IPS-NIHi11 (cell line): ENCODE measurements at places on chromosomes 1 and 21.
A peak's percentile ranks its signal among the peaks of the same experiment; 100 is the strongest.

- no peak for DNase-seq
Observed at GRCh38 chr1:192575499-192576189, at the start of gene RGS1. TSS of gene RGS1 (plus strand) at chr1:192575773. CDS start at chr1:192575793, 20 bp downstream.

GRCh38 chr1:241470361-241470760 lies 49.2 kb downstream of the FH start:
- no peak for DNase-seq

GRCh38 chr1:11383553-11384169 lies 95.3 kb upstream of the DISP3 start:
- no peak for DNase-seq

DNA sequence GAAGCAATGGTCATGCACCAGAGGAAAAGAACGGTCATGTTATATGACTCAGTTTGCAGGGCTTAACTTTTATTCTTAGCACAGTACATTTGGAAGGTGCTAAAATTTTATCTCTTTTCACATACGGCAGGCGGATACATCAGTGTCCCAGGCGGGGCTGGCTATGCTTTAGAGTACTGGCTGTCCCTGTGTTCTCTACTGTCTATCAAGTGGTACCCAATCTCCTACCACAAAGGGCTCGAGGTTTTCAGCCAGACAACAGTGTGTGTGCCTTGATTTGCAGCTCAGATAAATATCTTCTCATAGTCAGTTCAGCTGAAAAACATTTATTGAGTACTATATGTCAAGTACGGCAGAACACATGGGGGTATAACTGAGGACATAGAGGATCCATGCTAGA lies 65.3 kb downstream of the URB2 start:
- DNase-seq, result no peak

GRCh38 chr1:3880429-3881192 lies 19.5 kb downstream of the C1orf174 start:
- no peak for DNase-seq

DNA sequence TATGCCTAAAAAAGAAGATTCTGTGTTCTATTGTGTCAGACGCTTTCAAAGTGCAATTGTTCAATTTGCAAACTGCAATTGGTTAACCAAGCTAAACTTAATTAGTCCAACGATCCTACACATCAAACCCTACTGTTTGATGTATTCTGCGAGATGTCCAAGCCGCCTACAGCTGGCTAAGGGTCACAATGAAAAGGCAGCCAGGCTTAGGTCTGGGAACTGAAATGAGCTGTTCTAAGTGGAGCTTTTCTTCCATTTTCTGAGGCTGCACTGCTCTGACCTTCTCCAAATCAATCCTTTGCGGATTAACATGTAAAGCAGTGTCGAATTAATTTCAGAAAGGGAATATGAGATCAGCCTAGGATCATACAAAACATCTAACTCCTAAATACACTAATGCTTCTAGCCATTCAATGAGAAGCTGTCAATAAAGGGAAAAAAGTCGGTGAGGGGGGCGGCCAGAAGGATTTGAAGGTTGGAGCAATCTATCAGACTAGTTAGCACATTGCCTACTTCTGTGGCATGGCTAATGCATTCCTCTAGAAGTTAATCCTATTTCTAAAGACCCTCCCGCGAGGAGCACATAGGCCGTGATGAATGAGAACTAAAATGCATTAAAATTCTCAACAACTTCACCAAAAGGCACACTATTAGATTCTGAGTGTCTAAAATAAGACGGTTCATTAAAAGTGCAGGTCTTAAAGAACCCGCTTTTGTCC lies 119.0 kb downstream of the SIM2 start:
- DNase-seq, result no peak

- peak; percentile 96 for DNase-seq
Observed at GRCh38 chr1:172443666-172444453, at the start of gene PIGC. TSS of gene PIGC (minus strand) at chr1:172444069. CDS start at chr1:172442622, 1,447 bp downstream.
